H4 (cell line): ENCODE measurements at places on chromosomes 5 and 9. TPM values are rescaled to one million over a fixed set of nuclear protein-coding genes. Genes with fewer than 3 reads are reported as not detected.

- no peak for DNase-seq
Measured at GRCh38 chr5:173670130-173670651, 53.7 kb upstream of the BOD1 start.

DNA sequence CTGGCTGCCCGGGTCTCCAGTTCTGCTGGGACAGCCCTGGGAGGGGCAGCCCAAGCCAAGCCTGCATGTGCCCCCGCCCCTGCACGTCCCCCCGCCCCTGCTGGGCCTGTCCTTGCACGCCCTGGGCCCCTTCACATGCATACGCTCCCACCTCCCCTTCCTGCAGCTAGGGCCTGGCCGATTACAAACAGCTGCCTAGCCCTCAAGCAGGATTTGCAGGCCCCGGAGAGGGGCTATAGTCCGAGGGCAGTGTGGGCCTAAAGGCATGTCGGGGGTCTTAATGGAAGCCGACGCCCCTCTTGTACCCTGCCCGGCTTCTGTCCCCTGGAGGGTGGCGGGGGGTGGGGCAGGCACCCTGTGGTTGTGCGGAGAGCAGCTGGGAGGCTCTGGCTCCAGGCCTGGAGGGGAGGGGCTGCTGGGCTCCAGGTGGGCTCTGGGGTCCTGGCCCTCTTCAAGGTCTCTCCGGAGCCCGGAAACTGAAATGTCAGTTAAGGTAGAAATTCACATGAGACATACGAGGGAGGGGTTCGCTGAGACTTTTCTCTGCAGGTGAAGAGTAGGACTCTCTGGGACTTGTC lies 16.9 kb downstream of the COL5A1 start:
- no peak for DNase-seq

Gene ANKRD18B
- 0.75 TPM in 1 of 2 replicates, not detected in the other for total RNA-seq

Gene CDO1
- 0.74 and 1.3 TPM in 2 replicates for total RNA-seq

GRCh38 chr5:172760959-172761358 lies 10.0 kb downstream of the DUSP1 start:
- DNase-seq, result no peak

Gene PCDHA10
- 0.02 and 0.08 TPM in 2 replicates for total RNA-seq

DNA sequence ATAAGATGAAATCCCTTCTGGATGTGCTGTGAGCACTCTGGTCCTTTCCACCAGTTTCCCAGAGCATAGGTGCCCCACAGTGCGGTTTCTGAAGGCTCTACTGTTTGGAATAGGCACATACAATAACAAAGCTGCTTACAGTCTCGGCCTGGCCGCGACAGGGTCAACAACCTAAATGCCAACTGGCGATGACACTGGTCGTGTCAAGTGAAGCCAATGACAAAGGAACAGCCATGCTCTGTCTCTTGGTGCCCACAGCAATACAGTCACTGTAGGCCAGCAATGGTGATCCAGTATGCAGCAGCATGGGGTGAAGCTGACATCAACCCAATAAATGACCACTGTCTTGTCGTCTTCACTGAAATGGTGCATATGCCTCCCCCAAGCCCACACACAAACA lies 47.8 kb upstream of the EQTN start:
- no peak for DNase-seq

- no peak for DNase-seq
Measured at GRCh38 chr9:107648153-107648715, 158.7 kb upstream of the KLF4 start.

- DNase-seq, result no peak
Measured at GRCh38 chr5:36423578-36424307, 122.0 kb upstream of the RANBP3L start.

DNA sequence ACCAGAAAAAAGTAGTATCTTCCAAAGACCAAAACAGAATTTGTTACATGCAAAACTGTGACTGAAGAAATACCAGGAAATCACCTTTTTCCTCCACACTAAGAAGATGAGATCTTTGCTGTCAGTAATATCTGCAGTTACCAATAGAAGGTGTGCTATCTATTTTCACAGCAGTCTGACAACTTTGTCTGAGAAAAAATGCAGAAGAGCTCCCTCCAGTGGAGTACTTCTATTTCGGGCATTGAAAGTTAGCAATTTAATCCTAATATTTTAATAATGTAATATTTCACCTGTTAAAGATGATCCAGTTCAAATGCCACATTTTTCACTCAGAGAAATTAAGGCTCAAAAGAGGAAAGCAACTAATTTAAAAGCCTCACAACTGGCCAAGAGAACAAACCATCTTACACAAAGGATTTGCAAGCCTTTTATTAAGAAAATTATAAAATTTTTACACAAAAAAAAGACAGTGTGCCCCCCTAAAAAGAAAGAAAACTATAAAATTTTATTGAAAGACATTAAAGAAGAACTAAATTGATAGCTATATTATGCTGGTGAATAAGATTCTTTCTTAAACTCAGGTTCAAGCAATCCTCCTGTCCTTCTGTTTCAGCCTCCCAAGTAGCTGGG lies 50.6 kb downstream of the DEPDC1B start:
- DNase-seq, result peak; percentile 29

Gene MYORG
- 1.9 and 2.7 TPM in 2 replicates for total RNA-seq
